ENCODE measurements at places on chromosomes 6 and 20.

GRCh38 chr6:150403458-150404246 lies 34.8 kb downstream of the IYD start:
- DNase-seq = no peak

DNA sequence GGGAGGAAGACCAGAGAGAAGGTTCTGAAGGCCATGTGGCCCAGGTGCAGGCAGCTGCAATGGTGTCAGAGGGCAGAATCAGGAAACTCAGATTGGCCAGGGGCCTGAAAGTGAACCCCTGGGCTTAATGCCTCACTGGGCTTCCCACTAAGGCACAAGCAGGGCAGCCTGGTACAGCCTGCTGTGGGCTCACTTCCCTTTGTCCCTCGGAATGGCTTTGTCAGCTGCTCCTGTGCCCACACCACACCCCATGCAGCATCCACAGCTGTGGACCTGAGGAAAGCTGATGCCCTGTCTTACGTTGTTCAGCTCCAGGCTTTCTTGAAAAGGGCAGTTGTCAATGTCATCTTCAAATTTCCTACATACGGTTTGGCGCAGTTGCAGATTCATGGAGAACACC lies 2.4 kb downstream of the CST9 start:
- no peak for DNase-seq

DNA sequence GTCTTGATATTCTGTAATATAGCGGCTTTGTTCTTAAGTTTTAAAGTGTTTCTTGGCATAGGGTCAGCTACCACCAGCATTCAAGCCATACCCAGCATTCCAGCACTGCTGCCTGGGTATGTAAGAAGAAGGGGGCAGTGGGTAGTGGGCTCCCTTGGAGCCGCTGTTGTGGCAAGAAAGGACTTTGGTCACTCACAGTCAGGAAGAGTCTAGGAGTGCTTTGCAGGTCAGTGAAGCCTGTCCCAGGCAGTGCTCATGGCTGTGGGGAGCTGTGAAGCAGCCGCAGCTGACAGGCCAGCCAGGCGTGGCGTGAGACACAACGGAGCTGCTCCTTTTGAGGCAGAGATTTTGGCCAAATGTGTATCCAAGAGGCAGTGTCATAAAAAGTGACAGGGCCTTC lies 512.0 kb downstream of the CDKAL1 start:
- DNase-seq = no peak

- no peak for DNase-seq
These were observed 9.6 kb downstream of the SLC18B1 start for GRCh38 chr6:132788658-132789395.

DNA sequence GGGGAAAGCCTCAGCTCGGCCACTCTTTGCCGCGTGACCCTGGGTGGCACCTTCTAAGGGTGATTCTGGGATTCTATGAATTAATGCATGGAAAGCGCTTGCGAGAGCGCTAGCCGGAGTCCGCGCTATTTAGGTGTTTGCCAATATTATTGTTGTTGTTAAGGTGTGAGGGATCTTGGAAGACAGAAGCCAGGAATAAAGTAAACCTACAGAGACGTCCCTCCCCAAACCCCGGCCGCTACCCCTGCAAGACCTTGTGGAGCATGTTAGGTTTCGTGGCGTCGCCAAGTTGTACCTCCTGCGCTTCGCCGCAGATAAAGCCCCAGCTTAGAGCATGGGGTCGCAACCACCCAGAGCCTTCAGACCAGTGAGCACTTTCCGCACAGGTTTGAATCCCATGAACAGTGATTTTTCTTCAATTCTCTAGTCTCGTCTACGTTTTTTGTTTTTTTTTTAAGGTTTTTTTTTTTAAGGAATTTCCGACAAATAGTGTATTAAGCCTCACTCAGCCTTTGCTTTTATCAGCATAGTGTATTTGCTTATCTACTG lies 16.9 kb upstream of the ZSCAN9 start:
- DNase-seq = no peak

DNA sequence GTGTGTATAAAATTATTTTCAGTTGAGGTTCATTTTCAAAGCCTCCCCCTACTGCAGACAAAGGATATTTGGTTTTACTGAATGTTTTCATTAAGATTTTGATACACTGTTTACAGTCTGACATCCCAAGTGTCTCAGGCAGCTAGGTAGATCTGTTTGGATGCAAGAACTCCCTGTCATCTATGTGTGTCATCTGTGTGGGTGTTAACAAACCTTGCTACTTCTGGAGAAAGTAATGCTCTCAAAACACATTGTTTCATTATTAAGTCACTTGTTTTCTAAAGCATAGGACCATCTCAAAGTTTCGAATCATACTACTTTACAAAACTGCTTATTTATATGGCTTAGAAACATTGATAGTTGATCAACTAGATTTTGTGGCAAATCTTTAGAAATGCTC lies 114.5 kb upstream of the TMEM170B start:
- no peak for DNase-seq

- no peak for DNase-seq
These were observed 28.8 kb upstream of the GNRH2 start for GRCh38 chr20:3014662-3015061.

DNA sequence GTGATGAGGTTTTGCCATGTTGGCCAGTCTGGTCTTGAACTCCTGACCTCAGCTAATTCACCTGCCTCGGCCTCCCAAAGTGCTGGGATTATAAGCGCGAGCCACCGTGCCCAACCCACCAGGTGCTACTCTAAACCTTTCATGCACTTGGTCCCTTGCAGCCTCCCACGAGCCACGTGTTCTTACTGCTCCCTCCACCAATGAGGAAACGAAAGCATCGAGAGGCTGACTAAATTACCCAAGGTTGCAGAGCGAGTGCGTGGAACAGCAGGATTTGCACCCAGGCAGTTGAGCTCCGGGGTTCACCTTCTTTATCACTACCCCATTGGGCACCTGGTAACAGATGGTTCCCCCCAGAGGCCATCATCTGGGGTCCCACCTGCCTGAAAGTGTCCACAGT lies 208.3 kb downstream of the LY86 start:
- DNase-seq = no peak

GRCh38 chr6:34225551-34225950 lies 11.1 kb upstream of the HMGA1 start:
- DNase-seq = no peak

DNA sequence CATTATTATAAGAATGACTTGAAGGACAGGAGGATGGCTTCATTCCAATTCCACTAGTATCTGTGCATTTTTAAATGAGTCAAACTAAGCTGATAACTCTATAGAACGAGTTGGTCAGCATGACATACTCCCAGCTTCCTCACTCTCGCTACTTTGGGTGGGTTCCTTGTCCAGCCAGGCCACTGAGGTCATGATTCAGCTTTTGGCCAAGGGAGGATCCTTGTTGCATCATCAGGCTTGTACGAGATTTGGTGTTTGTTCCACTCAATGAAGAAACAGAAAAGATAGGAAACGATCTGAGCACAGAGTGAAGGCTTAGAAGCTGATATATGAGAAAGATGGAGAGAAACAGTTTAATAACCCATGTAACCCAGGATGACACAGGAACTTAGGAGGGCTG lies 19.8 kb downstream of the NEDD9 start:
- no peak for DNase-seq

GRCh38 chr20:15098351-15098750 lies 760.9 kb upstream of the FLRT3 start:
- no peak for DNase-seq

- DNase-seq = no peak
These were observed 55.6 kb downstream of the CARMIL1 start for GRCh38 chr6:25334793-25335192.

DNA sequence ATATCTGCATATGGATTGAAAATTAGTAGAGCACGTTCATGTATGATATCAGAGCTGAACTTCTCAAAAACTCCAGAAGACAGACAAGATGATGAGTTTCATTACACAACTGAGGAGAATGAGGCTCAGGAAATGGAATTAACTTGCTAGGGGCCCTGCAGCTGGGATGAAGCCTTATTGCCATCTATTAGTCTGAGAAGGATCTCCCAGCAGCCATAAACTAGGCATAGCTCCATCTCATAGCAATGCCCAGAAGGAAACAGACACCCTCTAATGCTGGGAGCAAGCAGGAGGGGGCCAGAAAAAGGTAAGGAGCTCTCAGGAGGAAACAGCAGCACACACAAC lies 18.0 kb downstream of the TFEB start:
- no peak for DNase-seq

DNA sequence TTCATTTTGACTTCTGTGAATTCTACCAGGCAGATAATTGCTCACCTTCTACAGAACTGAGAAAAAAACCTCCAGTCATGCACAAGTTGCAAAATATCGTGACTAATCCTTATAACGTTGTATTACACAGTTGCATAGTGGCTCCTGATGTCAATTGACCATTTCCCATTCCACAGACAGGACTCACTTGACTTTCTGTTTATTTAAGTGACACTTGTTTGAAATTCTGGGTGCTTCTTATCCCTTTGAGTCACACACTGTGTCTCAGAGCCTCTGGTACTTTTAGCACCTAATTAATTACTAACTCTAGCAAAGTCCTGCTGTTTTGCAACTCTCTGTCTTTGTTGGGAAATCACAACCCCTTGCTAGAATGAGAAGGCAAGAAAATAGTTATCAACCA lies 16.2 kb upstream of the RSPO3 start:
- DNase-seq = no peak

GRCh38 chr20:24933266-24933908 lies 15.7 kb upstream of the CST7 start:
- no peak for DNase-seq

- DNase-seq = no peak
These were observed 6.2 kb downstream of the SEL1L2 start for GRCh38 chr20:13984211-13984610.

GRCh38 chr6:25943887-25944286 lies 13.4 kb upstream of the SLC17A2 start:
- no peak for DNase-seq

- no peak for DNase-seq
These were observed 4.5 kb downstream of the GID8 start for GRCh38 chr20:62942456-62942855.

DNA sequence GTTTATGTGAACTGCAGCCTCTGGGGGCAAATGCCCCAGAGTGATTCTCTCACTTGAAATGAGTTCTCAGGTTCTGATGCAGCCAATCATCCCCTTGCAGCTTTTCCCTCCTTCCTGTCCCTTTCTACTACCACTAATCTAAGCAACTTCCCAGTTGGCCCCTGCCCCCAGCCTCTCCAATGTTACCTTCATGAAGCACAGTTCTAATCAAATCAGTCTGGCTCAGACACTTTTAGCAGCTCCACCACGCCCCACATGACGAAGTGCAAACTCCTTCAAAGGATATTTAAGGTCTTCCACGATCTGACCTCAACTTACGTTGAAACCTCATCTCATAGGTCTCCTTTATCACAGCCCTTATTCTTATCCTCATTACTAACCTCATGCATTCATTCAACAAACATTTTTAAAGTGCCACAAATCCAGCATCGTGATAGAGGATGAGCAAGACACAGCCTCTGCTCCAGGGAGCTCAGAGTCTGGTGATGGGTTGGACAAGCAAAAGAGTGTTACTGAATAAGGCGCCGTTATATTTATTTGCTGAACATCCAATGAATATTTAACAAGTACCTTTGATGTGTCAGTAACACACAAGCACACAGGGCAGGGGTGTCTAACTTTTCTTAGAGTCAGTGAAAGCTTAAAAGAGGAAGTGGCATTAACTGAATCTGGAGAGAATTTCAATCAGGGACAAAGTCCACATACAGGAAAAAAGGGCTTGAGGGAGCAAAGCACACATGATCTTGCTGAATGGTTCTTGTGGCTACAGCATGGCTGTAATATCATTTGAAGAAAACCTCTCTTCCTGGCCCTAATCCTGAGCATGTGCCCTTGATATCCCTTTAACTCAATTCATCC lies 20.4 kb upstream of the DTNBP1 start:
- DNase-seq = no peak

GRCh38 chr6:13528232-13528631 lies 40.8 kb upstream of the GFOD1 start:
- DNase-seq = no peak

DNA sequence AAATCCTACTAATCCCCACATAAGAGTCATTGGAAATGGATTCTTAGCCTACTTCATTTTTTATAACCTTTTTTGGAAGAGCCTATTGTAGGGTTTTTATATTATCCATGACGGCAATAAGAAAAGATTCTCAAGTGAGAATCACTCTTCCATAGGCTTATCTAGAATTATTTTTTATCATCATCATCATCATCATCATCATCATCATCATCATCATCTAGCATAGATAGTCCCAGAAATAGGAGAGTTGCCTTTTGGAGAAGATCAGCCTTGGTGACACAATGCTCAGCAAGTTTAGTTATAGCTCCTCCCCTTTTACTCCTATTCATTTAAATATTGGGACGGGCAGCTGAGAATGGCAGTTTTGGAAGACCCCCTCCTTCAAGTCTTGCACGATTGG lies 359.1 kb upstream of the SLC35B3 start:
- no peak for DNase-seq

- no peak for DNase-seq
These were observed 49.0 kb upstream of the RANBP9 start for GRCh38 chr6:13760307-13761304.

DNA sequence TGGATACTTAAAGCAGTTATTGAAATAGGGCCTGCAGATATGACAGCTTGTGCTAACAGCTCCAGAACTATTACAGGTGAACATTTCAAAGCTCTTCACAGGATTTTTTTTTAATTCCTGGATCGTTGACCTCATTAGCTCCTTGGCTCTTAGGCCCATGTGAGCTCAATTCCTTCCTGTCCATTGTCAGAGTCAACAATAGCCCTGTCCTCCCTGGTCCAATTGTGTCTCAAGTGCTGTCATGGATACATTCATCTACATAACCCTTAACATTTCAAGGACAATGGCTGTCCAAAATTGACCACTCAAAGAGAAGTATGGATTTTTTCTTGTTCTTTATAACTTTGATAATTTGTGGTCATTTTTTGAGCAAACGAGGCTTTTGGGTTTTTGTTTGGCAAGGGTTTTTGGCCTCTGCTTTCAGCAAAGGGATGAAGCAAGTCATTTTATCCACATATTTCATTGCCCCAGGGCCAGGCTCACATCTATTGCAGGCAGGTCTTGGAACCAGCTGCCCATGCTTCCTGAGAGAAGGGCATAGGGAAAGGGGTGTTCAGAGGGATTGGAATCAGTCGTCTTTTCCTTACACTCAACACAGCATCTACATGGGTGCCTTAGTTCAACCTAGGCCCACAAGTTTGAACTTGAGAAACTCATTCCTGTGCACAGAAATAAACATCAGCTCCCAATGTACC lies 282.1 kb downstream of the TPBG start:
- no peak for DNase-seq
